Uterine smooth muscle cell (primary cell): ENCODE measurements at places on chromosomes 3 and 15. TPM values are rescaled to one million over a fixed set of nuclear protein-coding genes. Genes with fewer than 3 reads are reported as not detected.

Gene HDAC11
- 11.5 and 21.2 TPM in 2 replicates for total RNA-seq

Gene PRSS50
- 0.12 TPM in 1 of 2 replicates, not detected in the other for total RNA-seq

Gene ZIC4
- total RNA-seq = not detected in 2 replicates

Gene STAB1
- total RNA-seq = 0.44 and 0.62 TPM in 2 replicates

Gene A4GNT
- total RNA-seq = not detected in 2 replicates

Gene ITIH1
- total RNA-seq = not detected in 2 replicates

Gene GP5
- under 0.01 TPM in 1 of 2 replicates, not detected in the other for total RNA-seq

Gene LSAMP
- 1.00 and 2.9 TPM in 2 replicates for total RNA-seq

Gene PTPRG
- total RNA-seq = 19.3 and 27.9 TPM in 2 replicates

Gene EFL1
- 41.0 and 60.8 TPM in 2 replicates for total RNA-seq

Gene DUOXA1
- total RNA-seq = 0.12 TPM in 1 of 2 replicates, not detected in the other

Gene CLRN1
- not detected in 2 replicates for total RNA-seq

Gene RTP1
- not detected in 2 replicates for total RNA-seq

Gene PEAK1
- total RNA-seq = 48.6 and 62.5 TPM in 2 replicates

Gene RFX7
- total RNA-seq = 4.0 and 4.6 TPM in 2 replicates

Gene CFAP44
- total RNA-seq = 2.1 TPM in 2 replicates

Gene SLC6A20
- total RNA-seq = not detected in 2 replicates

Gene CLDN16
- 0.12 TPM in 1 of 2 replicates, not detected in the other for total RNA-seq

Gene C2CD4B
- total RNA-seq = 0.25 TPM in 1 of 2 replicates, not detected in the other

Gene SEMA5B
- not detected in 2 replicates for total RNA-seq

Gene C2CD4A
- 0.12 TPM in 1 of 2 replicates, not detected in the other for total RNA-seq

Gene ARGFX
- total RNA-seq = not detected in 2 replicates

Gene ESYT3
- 4.5 and 6.5 TPM in 2 replicates for total RNA-seq

Gene COL8A1
- total RNA-seq = 17.8 and 62.4 TPM in 2 replicates

Gene GMNC
- 0.11 and 0.25 TPM in 2 replicates for total RNA-seq

Gene FOXL2
- total RNA-seq = 11.2 and 12.8 TPM in 2 replicates

Gene LRRC2
- 1.9 and 7.4 TPM in 2 replicates for total RNA-seq

Gene NPAP1
- total RNA-seq = not detected in 2 replicates

Gene RARB
- total RNA-seq = 26.4 and 44.8 TPM in 2 replicates

Gene ISG20
- total RNA-seq = 1.7 and 4.2 TPM in 2 replicates

Gene TM4SF4
- not detected in 2 replicates for total RNA-seq
